Naive B cell (primary cell): ENCODE measurements at places on chromosomes 5 and 9. TPM values are rescaled to one million over a fixed set of nuclear protein-coding genes. Genes with fewer than 3 reads are reported as not detected.

Gene PCDHGC4
- polyA plus RNA-seq = not detected

Gene CCL27
- polyA plus RNA-seq = not detected

Gene KIAA0825
- 2.4 TPM for polyA plus RNA-seq

Gene MARCOL
- polyA plus RNA-seq = not detected

Gene HAVCR2
- polyA plus RNA-seq = 0.53 TPM

Gene EGFLAM
- not detected for polyA plus RNA-seq

Gene PDE6A
- not detected for polyA plus RNA-seq

Gene FGF18
- polyA plus RNA-seq = not detected

Gene CERCAM
- 0.66 TPM for polyA plus RNA-seq

Gene OBP2B
- polyA plus RNA-seq = not detected

DNA sequence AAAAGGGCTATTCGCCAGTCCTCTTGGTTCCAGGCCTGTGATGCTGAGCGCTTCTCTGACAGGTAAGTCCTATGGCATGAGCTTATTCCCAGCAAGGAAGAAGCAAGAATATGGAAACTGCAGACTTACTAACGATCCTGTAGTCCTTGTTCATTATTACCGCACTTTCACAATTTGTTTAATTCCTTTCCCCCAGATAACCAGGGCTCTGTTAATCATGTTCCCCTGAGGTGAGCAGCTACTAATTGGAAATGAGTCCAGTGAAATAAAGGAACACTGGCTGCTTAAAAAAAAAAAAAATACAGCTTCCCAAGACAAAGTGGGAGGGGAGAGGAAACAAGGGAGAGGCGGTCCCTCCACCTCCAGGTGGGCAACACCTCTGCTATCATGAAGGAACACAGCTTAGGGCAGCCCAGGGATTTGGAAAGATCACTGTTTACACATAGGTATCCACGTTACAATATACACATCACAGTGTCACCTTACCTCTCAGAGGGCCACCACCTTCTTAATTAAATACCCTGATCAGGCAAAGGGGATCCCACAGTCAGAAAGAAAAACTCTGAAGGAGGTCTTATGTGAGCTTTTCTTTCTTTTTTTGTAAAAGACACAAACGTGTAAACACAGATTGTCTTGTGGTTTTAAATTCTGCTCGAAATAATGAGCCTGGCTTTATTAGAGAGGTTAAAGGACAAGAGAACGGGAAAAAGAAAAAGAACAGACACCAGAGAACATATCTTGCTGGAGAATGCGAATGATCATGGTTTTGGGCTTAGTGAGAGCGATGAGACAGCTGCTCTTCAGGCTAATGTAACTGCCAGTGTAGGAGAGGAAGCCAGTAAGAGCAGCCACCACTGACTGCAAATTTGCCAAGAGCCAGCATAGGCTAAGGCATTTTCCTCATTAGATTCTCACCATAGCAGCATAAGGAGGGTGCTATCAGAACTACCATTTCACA is 258.6 kb downstream of the CRB2 start:
- peak overlapping the region; percentile 16 for H3K27ac ChIP-seq
- H3K4me3 ChIP-seq = no peak overlapping the region
- no peaks in the 10 kb centered on the region for H3K27me3 ChIP-seq
- H3K4me1 ChIP-seq = peaks cover 26% of the 10 kb centered on the region
- peaks cover 6% of the 10 kb centered on the region for H3K36me3 ChIP-seq

- H3K27ac ChIP-seq = no peak overlapping the region
- no peak overlapping the region for H3K4me3 ChIP-seq
- H3K4me1 ChIP-seq = no peaks in the 10 kb centered on the region
- no peak for DNase-seq
- peaks cover 8% of the 10 kb centered on the region for H3K27me3 ChIP-seq
These were observed 18.5 kb upstream of the LAMC3 start for GRCh38 chr9:130990306-130990977.

DNA sequence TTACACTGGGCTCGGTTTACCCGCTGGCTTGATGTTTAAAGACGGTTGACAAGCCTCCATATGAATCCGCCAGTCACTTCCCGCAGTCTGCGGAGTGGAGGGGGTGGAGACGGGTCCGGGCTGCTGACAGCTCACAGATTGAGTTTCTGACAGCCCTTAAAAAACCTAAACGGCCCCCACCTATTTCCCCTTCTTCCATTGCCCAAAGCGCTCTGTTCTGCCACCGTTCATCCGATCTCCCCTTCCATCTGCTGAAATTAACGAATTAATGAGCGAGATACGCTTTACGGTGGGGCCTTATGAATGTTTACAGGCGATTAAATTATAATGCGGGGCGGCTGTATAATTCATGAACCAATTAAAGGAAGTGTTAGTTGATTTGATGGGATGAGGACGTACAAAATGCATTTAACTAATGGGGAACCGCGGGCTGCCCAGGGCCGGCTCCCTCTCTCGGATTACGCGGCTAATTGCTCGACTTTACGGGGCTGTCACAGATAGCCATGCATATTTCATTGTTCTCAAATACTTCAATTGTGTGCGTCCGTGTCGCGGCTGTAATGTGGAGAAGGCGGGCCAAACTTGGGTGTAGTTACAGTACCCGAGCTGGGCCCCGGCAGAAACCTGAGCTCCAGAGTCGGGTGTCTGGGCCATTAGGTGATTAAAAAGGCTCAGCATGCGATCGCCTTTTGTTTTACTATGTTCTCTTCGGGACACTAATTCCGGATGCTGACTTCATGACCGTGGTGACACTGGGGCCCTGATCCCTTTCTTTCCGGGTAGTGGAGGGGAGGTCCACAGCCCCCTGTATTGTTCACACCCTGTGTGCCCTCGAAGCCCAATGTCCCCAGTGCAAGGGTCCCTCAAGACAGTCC is 74.9 kb downstream of the GTF3C4 start:
- no peaks in the 10 kb centered on the region for H3K36me3 ChIP-seq
- H3K4me3 ChIP-seq = no peak overlapping the region
- peaks cover 68% of the 10 kb centered on the region for H3K27me3 ChIP-seq
- no peak overlapping the region for H3K27ac ChIP-seq

DNA sequence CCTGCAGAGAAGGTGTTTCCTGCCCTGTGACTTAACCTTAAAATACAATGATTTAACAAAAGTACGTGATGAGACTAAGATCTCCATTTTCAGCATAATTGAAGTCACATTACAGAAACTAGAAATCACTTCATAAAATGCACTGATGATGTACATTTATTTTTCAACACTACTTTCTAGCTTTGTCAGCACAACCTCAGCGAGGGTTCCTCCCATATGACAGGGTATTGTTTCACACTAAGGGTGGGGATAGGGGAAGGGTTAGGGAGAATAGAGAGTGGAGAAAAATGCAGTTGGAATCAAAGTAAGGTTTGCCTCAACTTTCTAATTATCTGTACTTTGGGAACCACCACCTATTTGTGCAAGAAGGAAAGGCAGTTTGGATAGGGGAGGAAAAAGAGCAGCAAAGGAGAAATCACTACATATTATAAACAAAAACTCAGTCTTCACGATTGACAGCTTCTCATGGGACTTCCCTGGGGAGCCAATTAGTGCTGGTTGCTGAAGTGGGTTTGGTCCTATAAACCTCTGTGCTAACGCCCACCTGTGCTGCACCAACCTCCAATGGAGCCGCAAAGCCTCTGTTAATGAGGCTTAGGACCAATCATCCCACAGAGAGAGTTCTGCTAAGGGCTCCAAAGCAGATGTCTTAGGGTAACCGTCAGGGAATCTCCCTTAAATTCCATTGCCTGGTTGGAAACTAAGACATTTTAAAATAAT is 369.2 kb upstream of the PDE4D start:
- H3K4me3 ChIP-seq = no peak overlapping the region
- H3K4me1 ChIP-seq = peaks cover 6% of the 10 kb centered on the region
- DNase-seq = no peak
- H3K36me3 ChIP-seq = no peaks in the 10 kb centered on the region
- H3K27me3 ChIP-seq = no peaks in the 10 kb centered on the region

- H3K27ac ChIP-seq = no peak overlapping the region
- H3K4me1 ChIP-seq = peaks cover 4% of the 10 kb centered on the region
- H3K4me3 ChIP-seq = no peak overlapping the region
- DNase-seq = no peak
- no peaks in the 10 kb centered on the region for H3K27me3 ChIP-seq
These were observed 1.7 kb upstream of the ACTL7A start for GRCh38 chr9:108860354-108860753.

- H3K27me3 ChIP-seq = peaks cover 6% of the 10 kb centered on the region
- no peak overlapping the region for H3K4me3 ChIP-seq
- H3K27ac ChIP-seq = no peak overlapping the region
- H3K36me3 ChIP-seq = no peaks in the 10 kb centered on the region
- no peak for DNase-seq
These were observed 158.4 kb downstream of the GABBR2 start for GRCh38 chr9:98550206-98550820.

GRCh38 chr5:58300346-58300895 is 159.5 kb downstream of the PLK2 start:
- H3K4me1 ChIP-seq = no peaks in the 10 kb centered on the region
- H3K36me3 ChIP-seq = no peaks in the 10 kb centered on the region
- H3K27me3 ChIP-seq = no peaks in the 10 kb centered on the region
- no peak for DNase-seq

DNA sequence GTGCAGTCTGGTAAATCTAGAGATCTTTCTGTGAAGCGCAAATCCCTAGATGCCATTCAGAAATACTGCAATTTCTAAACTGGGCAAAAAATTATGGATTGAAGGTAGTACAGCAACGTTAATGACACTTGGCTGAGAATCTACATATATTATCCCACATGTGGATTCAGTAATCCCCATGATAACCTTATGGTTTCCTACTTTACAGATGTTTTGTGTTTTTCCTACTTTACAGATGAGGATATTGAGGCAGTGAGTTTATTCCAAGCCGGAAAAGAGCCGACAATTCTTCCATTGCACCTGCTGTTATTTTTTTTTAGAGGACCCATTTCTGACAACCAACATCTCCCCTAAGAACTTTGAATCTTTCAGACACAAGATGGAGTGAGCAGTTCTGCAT is 796.5 kb downstream of the CDH12 start:
- no peak overlapping the region for H3K4me3 ChIP-seq
- H3K27ac ChIP-seq = no peak overlapping the region
- DNase-seq = no peak
- no peaks in the 10 kb centered on the region for H3K4me1 ChIP-seq
- no peaks in the 10 kb centered on the region for H3K27me3 ChIP-seq

GRCh38 chr5:6553972-6554371 is 78.9 kb downstream of the NSUN2 start:
- H3K27ac ChIP-seq = no peak overlapping the region
- DNase-seq = no peak
- no peaks in the 10 kb centered on the region for H3K36me3 ChIP-seq
- no peaks in the 10 kb centered on the region for H3K4me1 ChIP-seq
- peaks cover 36% of the 10 kb centered on the region for H3K27me3 ChIP-seq
- H3K4me3 ChIP-seq = no peak overlapping the region

- H3K4me1 ChIP-seq = no peaks in the 10 kb centered on the region
- H3K4me3 ChIP-seq = no peak overlapping the region
- no peaks in the 10 kb centered on the region for H3K36me3 ChIP-seq
These were observed 248.1 kb downstream of the IRX1 start for GRCh38 chr5:3843706-3844105.

- H3K27me3 ChIP-seq = no peaks in the 10 kb centered on the region
- H3K36me3 ChIP-seq = peaks cover 10% of the 10 kb centered on the region
- peak overlapping the region; percentile 69 for H3K27ac ChIP-seq
These were observed 7.0 kb downstream of the DIPK1B start for GRCh38 chr9:136719195-136719880.

DNA sequence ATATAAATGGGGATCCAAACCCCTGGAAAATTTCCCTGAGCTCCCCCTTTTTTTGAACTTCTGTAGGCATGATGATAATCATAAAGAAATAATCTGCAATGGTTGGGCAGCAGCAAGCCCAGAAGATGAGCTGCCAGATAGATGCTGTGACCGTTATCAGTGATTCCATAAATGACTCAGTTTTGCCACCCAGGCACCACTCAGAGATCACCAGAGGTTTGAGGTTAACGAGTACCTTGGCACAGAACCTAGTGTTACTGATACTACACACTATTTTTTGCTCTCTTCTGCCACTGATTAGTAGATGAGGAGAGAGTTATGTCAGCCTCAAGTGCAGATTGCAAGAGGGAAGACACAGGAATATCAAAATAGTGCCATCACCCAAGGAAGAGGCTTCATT is 199.3 kb upstream of the PTGER4 start:
- H3K27me3 ChIP-seq = peaks cover 8% of the 10 kb centered on the region
- no peak overlapping the region for H3K4me3 ChIP-seq
- H3K27ac ChIP-seq = no peak overlapping the region
- no peaks in the 10 kb centered on the region for H3K36me3 ChIP-seq
- no peak for DNase-seq

DNA sequence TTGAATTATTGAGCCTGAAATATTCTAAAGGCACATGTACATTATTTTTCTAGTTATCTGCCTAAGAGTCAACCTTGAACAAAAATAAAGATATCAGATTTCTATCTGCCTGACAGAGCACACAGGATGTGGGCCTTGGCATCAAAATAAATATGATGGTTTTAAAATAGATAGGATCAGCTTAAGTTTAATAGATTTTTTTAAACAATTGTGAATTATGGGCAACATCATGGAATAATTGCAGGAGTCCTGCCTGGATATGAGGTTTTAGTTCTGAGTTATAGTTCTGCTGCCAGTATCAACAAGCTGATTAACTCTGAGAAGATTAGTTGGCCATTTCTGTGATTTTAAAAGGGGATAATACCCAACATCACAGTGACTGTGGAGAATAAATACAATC is 107.0 kb upstream of the PCA3 start:
- DNase-seq = no peak
- peaks cover 58% of the 10 kb centered on the region for H3K4me1 ChIP-seq
- peak overlapping the region; percentile 44 for H3K4me3 ChIP-seq
- no peaks in the 10 kb centered on the region for H3K27me3 ChIP-seq
- H3K27ac ChIP-seq = no peak overlapping the region

GRCh38 chr5:143782588-143783386 is 29.2 kb upstream of the HMHB1 start:
- no peak for DNase-seq
- H3K4me1 ChIP-seq = peaks cover 9% of the 10 kb centered on the region
- H3K27me3 ChIP-seq = no peaks in the 10 kb centered on the region
- no peak overlapping the region for H3K4me3 ChIP-seq
- no peak overlapping the region for H3K27ac ChIP-seq
- no peaks in the 10 kb centered on the region for H3K36me3 ChIP-seq

DNA sequence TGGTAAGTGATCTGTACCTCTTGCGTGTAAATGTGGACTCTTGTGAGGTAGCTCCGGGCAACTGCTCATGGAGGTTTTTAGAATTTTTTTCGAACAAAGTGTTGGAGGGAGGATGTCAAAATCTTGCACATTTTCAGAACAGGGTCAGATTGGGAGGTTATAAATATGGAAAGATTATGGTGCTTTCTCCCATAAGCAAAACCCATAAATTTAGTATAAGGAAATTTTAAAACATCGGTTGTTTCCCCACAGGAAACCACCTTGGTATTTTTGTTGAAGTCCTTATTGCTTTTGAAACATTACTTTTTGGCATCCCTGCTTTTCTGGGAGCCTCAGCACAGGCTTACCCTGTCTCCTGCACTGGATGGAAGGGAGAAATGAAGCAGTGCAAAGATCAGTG is 33.9 kb downstream of the PTTG1 start:
- no peak overlapping the region for H3K4me3 ChIP-seq
- H3K27me3 ChIP-seq = peaks cover 41% of the 10 kb centered on the region
- no peak for DNase-seq
- H3K27ac ChIP-seq = peak overlapping the region; percentile 16
- peaks cover 14% of the 10 kb centered on the region for H3K4me1 ChIP-seq
- H3K36me3 ChIP-seq = no peaks in the 10 kb centered on the region
